ENCODE measurements at places on chromosomes 2 and 18.
A peak's percentile ranks its signal among the peaks of the same experiment; 100 is the strongest.

DNA sequence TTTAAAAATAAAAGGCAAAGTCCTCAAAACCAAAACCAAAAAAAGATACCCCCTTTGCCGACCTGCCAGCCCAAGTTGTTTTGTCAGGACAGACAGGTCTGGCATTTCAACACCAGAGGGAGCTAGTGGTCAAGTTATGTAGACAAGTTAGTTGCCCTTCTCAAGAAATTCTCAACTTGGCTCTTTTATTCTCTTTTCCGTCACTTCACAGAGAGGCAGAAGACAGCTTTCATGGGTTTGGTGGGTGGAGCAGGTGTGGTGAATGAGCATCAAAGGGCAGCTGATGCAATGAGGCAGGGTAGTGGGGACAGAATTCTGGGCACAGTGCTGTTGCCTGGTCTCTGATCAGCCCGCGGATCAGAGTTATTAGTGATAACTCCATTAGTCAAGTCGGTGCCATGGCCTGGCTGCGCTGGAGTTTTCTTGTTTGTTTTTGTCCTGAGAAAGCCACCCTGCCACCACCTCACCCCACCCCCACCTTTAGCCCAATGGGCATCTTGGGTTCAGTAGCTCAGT, 303.7 kb upstream of the EPAS1 start:
- peak; percentile 8 for DNase-seq

- DNase-seq, result no peak
Observed at GRCh38 chr2:152078662-152079061, 20.2 kb downstream of the CACNB4 start.

DNA sequence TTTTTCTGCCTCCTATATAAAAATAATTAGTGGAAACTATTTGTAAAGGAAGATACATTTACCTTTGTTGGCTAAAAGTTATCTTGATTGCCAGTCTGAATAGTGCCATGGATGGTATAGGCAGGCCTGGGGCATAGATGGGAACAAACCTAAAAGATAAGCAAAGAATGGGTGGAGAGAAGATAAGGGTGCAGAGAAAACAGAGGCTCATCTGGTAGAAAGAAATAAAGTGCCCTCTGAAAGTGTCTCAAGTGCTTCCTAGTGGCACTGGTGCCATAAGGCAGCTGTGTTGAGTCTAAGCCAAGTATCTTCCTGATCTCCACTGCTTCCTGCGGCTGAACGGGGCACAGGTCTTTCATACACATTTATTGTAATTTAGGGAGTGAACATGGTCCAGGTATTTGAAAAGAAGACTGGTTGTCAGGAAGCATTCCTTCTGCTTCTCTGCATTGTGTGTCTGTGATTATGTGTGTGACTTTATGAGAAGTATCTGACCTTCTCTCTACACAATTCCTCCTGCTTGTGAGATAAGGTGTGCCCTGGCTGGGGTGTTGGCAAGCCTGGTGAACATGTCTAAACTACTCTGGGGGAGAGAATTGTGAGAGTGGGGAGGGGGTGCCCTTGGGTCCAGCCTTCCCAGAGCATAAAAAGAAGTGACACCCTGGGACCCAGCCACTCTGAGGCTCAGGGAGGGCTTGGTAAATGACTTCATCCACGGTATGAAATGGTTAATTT, 280.5 kb downstream of the CAMKMT start:
- DNase-seq, result no peak

DNA sequence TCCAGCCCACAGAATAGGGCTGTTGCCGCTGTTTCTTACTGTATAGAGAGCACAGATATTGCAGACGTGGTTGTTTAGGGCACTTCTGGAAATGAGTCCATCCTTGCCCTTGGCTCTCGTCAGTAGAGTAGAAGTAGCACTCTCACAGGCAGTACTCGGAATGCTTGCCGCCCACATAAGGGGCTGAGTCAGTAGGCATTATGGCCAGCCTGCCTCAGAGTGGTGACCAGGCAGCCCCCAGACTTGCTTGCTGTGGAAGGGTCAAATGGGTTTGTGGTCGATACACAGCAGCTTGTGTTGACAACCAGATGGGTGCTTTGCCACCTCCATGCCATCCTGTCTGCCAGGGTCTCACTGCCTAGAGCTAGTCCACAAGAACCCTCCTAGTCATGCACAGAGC, 38.7 kb downstream of the PLEKHB2 start:
- DNase-seq, result no peak

DNA sequence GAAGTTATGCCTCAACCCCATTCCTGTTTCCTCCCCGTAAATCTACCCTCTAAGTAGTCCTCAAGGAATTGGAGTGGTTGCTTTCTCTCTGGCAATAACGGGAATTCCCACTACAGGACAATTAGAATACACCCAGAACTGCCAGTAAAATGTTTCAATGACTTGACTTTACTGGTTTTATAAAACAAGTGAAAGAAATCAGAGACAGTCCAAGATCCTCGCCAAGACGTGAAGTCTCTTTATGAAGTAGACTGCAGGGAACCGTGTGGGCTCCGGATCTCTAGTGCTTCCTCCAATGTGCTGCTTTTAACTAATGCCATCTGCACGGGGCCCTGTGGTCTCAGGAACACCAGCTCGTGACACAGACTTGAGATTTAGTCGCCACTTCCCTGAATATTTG, 101.4 kb downstream of the CPO start:
- DNase-seq, result no peak

GRCh38 chr2:72612614-72613160, 213.1 kb downstream of the EXOC6B start:
- DNase-seq, result no peak

- DNase-seq, result no peak
Observed at GRCh38 chr2:97737421-97738178, 24.2 kb downstream of the ZAP70 start.

GRCh38 chr2:23393722-23394121, 8.7 kb downstream of the KLHL29 start:
- no peak for DNase-seq

GRCh38 chr18:59056706-59057492, 82.8 kb upstream of the SEC11C start:
- no peak for DNase-seq

DNA sequence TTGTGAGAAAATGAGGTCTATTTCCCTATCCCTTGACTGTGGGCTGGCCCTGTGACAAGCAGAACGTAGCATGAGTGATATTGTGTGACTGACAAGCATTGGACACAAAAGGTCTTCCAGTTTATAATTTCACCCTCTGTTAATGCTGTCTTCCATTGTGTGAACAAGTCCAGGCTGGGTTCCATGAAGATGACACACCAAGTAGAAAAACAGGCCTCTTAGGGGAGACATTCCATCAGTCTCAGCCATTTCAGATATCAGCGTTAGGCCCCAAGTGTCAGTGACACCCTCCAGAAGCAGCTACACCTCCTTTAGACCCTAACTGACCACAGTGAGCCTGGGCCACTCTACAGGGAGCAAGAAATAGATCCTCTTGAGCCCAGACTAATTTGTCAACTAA, 511.3 kb downstream of the FBXO15 start:
- no peak for DNase-seq

- no peak for DNase-seq
Observed at GRCh38 chr2:120983344-120983743, 247.7 kb downstream of the GLI2 start.

GRCh38 chr18:12449051-12449785, 41.5 kb downstream of the PRELID3A start:
- no peak for DNase-seq

GRCh38 chr2:20496076-20496872, 49.4 kb downstream of the RHOB start:
- DNase-seq, result no peak

DNA sequence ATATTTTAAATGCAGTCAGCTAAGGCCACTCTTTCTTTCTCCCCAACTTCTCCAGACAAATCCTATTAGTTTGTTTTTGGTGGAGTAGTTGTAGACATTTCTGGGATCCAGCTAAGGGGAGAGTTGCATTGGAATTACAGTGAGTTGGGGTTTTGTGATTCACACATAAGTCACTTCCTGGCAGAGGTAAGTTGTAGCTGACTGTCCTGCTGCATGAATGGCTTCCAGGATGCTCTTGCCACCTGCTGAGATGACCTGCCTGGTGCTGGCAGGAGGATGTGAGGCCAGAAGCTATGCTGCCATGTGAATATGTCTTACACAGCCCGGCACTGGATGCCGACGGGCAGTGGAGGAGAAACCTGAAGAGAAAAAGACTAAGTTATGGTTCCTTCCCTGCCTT, 243.7 kb downstream of the TDRD15 start:
- DNase-seq, result no peak

DNA sequence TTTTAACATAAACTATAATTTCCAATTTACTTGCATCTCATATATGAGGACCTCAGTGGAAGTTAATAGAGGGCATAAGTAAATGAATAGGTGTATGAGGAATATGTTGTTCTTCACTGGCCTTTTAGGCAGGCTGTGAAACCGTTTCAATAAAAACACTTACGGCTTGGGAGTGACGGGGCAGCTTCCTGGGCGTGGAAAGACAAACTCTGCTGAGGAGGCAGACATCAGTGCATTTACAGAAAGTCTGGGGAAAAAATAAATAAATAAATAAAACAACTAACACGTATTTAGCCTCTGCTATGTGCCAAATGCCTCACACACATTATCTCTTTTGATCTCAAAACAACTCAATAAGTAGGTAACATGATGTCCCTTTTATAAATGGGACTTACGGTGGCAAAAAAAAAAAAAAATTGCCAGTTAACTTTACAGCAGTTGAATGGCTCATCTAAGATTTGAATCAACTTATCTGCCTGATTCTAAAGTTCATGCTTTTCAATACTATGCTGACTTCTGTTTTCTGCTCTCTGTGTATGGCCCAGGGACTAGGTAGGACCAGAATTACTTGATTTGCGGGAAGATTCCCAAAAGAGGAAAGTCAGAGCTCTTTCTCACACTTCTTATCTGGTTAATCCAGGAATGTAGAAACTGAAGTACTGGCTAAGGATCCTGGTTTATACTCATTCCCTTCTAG, 77.5 kb upstream of the LRATD1 start:
- DNase-seq, result no peak

GRCh38 chr2:177767768-177768167, 304.8 kb downstream of the PDE11A start:
- DNase-seq, result no peak

DNA sequence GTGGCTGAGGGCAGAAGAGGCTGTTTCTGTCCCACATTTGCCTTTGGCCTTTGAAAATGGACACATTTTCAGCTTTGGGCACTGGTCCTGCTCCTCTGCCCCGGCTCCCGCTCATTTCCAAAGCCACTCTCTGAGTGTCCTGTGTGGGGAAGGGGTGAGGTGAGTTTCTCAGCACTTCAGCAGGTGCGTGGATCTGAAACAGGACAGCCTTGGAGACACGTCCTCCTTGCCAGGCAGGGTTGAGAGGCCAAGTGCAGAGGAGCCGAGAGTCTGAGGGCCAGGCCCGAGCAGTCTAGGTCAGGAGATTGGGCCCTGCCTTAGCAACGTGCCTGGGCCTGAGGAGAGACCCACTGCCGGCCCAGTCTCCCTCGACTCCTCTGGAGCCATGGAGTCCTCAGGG, 21.9 kb upstream of the ALPI start:
- DNase-seq, result no peak

- DNase-seq, result no peak
Observed at GRCh38 chr2:160583146-160583535, 89.5 kb upstream of the RBMS1 start.

DNA sequence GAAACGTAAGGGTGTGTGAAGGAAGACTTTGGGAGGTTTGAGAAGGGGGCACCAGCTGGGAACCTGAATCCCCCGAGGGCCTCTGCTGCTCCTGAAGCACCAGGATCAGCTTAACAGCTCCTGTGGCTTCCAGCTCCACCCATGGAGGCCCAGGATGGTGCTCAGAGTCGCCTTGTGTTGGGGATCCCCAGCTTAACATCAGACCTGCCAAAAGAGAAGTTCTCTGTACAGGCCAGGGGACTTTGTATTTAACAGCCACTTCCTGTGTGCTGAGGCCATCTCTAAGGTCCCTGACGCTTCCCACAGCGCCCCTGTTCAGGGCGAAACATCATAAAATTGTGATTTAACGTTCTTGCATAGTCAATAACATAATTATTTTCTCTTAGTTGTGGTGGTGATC, 77.5 kb downstream of the NCK2 start:
- DNase-seq, result no peak

- no peak for DNase-seq
Observed at GRCh38 chr18:3224223-3224622, 4.5 kb upstream of the MYOM1 start.

- no peak for DNase-seq
Observed at GRCh38 chr2:188720811-188721605, 253.2 kb upstream of the COL3A1 start.

- DNase-seq, result no peak
Observed at GRCh38 chr2:9665898-9666297, 35.1 kb upstream of the YWHAQ start.

DNA sequence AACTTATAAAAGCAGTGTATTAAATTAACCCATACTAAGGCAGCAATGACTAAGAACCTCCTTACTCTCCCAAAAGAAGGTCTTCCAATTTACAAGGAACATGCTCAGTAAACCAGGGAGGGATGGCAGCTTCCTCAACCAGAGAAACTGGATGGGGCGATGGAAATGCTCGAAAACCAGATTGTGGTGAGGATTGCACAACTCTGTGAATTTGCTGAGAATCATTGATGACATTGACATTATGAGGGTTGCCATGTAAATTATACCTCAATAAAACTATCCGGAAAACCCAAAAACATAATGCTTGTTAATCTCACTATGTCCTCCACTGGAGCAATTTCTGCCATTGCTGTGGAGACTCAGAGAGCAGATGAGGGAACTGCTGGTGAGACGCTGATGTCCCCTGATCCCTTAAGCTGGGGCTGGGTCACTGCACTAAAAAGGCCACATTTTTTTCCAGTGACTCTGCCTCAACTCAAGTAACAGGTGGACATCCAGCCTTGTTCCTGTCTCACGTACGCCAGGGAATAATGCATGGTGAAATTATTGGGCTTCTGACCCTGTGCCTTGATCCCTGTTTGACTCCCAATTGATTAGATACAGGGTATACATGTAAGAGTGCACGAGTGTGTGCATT, 288.3 kb downstream of the CYP26B1 start:
- DNase-seq, result no peak

DNA sequence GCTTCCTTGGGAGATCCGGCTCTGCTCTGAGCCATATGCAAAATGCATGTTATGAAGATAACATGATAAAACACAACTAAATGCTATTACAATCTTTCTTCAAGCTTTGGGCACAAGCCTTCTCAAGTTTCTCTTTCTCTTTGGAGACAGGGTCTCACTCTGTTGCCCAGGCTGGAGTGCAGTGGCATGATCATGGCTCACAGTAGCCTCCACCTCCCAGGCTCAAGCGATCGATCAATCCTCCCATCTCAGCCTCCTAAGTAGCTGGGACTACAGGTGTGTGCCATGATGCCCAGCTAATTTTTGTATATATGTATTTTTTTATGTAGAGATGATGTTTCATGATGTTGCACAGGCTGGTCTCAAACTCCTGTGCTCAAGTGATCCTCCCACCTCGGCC, 107.7 kb upstream of the SP3 start:
- DNase-seq, result no peak

Data from NCI-H2081 treated with DMSO at 0.1 percent for 48 hours (cell line).